ENCODE measurements at places on chromosomes 6 and 20.

GRCh38 chr6:34027445-34027936 is 118.4 kb downstream of the GRM4 start:
- peak; percentile 36 for DNase-seq

GRCh38 chr20:17810847-17811627 is 111.3 kb downstream of the BANF2 start:
- DNase-seq: no peak

DNA sequence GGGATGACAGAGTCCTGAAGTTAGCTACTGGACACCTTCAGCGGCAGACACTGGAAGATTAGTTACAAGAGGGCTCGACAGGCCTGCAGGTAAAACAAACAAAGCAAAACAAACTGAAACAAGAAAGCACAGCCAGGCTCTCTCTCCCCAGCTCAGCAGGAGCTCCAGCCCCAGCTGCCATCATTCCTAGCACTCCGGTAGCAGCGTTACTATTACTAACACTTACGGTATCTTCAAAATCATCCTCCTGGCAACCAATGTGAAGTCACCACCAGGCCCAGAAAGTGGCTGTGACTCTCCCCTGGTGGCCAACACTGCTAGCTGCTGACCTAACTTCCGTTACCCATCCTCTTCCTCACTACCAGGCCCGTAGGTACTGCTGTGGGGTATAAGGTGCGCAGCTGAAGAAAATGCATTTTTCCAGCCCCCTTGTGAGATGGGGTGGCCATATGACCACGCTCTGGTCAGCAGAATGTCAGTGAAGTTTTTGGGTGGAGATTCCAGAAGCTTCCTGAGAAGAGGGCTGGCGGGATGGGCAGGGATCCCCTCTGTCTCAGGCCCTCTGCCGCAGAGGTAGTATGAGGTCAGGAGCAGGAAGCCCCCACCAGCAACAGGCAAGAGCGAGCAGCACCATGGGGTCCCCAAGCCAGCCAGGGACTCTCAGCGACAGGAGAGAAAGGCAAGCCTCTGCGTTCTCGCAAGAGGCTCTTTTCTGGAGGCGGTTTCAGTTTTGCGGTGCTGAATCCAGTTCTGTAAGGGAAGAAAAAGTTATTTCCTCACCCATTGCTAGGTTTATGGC is 37.4 kb upstream of the TBXT start:
- DNase-seq: no peak

DNA sequence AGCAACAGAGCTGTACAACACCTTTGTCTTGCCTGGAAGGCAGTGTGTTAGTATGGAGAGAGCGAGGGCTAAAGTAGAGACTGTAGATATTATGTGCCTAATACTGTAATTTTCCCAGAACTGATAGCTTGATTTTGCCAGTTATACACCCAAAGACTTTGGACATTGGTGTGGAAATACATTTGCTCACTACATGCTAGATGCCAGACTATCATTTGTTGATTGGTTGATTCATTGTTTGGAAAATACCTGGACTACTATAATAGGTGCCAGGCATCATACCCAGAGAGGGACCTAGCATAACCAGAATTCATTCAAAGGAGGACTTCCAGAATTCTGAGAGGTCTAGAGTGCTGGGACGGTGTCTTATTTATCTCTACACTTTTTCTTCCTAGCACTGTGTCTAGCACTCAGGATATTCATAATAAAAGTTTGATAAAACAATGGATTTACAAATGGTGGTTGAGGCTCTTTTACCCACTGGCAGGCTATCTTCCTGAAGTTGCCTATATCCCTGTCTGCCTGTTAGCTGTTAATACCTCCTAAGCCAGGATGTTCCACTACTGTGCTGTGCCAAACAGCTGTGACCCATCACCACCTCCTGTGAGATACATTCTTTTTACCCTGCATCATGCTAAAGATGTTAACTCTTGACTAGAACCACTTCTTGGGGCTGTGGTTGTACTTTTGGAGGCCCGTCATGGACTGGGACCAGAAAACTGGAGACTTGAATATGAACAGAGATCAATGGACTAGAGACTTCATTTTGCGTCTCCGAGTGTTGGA is 72.2 kb upstream of the FUCA2 start:
- peak; percentile 80 for DNase-seq

- no peak for DNase-seq
These were observed 728 bp downstream of the PSMA7 start for GRCh38 chr20:62142252-62143080.

GRCh38 chr6:101640131-101640530 is 246.6 kb downstream of the GRIK2 start:
- DNase-seq: no peak

DNA sequence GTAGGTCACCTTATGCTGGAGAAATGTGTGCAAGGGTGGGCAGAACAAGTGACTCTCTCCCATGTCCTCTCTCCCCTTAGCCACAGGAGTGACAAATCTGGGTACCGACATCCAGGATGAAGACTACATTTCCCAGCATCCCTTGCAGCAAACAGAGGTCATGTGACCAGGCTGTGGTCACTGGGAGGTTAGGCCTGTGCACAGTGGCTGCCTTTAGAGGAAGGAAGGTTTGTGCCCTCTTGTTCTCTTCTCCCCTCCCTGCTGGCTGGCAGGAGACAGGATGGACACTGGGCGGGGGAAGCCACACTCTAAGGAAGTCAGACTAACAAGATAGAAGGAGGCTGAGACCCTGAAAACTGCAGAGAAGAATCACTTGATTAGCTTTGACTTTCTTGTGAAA is 360.2 kb downstream of the PREX1 start:
- DNase-seq: no peak

DNA sequence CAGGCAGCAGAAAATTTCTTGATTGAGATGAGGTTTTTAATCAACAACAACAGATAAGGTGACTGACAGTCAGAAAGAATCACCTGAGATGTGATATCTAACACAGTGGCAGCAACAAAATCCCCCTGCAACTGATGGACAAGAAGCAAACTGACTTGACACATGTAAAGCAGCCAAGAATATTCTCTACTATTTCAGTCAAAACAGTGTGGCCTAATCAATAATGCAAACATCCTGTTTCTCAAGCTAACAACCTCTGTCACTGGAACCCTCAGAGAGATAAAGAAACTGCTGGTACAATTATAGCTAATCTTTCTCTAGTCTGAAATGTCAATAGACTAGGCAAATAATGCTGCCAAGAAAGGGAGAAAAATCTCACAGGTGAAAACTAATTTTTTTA is 4.6 kb upstream of the CGA start:
- no peak for DNase-seq

GRCh38 chr20:48189181-48189580 is 403.9 kb upstream of the SULF2 start:
- DNase-seq: no peak

DNA sequence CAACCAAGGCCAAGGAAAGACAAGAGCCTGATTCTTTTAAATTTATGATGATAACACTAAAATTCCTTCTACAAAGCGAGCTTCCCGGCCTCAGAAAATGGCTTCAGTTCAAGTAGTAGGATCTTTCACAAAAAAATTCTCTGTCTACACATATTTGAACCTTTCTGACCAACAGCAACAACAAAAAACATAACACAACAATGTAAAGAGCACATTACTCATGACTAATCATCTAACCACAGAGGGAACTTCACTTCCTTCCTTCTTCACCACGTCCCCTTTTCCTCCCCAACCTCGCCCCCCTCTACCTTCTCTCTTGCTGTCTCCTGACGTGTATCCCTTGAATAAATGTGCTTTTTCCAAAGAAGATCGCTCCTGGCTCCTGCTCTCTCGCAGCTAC is 228.2 kb downstream of the MYLK4 start:
- peak; percentile 83 for DNase-seq

GRCh38 chr20:46073443-46073842 is 16.3 kb downstream of the NCOA5 start:
- no peak for DNase-seq

GRCh38 chr20:34324541-34324940 is 21.4 kb upstream of the AHCY start:
- DNase-seq: no peak

DNA sequence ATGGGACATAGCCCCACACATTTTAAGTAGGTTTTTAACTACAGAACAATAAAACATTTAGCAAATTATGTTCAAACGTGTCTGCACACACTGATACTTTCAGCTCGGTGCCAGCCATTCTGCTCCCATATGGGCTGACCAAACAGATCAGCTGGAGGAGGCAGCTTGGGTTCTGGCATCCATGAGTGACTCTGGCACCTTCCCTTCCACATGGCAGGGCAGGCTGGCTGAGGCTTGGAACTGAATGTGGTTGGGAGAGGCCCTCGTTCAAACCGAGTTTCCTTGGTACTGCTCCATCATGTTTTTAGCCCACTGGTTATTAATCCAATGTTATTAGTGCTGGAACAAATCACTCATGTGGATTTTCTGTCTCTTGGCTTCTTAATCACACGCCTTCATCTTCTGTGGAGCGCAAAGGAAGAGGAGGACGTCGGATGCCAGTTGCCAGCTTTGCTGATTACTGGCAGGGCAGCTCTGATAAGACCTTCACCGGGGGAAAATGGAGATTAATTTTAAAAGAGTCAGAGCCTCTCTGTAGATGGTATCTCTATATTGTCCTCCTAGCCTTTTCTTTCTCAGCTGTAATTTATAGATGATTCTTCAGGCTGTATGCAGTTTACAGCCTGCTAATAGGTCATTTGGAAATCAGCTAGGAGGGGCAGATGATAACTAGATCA is 93.1 kb upstream of the TIAM2 start:
- no peak for DNase-seq
